ENCODE measurements at places on chromosomes 1 and 21.

- DNase-seq: peak; percentile 89
Observed at GRCh38 chr1:74504933-74505512, 7.4 kb downstream of the LRRC53 start.

- no peak for DNase-seq
Observed at GRCh38 chr21:38798081-38798480, 7.6 kb upstream of the ETS2 start.

- DNase-seq: no peak
Observed at GRCh38 chr1:67635055-67635809, 49.8 kb upstream of the GADD45A start.

DNA sequence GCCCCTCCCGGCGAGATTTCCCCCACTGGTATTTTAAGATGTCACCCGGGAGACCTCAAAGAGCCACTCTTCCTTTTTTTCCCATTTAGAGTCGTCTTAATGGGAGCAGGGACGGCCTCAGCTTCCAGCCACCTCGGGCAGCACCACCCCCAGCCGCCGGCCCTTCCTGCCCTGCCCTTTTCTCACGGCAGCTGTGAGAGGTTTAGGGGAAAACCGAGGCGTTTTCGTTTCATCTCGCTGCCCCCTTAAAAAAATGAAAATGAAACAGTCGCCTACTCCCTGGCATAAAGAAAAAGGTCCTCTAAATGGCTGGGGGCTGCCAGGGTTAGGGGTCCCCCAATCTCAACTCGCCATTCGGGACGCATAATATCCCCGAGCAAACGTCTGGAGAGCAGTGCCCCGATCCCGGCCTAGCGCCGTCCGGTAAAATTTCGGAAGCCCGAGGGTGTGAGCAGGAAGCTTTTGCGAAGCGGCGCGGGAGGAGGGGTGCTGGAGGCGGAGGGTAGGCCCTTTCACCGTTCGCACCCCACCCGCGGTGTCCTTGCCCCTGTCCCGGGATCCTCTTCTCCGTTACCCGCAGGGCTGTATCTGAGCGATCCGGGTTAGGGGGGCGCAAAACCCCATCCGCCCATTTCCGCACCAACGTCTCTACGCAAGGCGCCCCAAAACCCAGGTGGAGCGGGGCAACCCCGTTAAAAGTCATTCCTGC, 1.2 kb downstream of the RUNX3 start:
- no peak for DNase-seq
